Heart left ventricle (tissue), 16 donors: ENCODE measurements at places on chromosomes 11 and 22.

- peak; percentile 79 for DNase-seq
Observed at GRCh38 chr22:23106906-23107367, 34.9 kb downstream of the RSPH14 start.

- peak; percentile 76 for DNase-seq
Observed at GRCh38 chr11:44538375-44539054, 26.9 kb upstream of the CD82 start.

DNA sequence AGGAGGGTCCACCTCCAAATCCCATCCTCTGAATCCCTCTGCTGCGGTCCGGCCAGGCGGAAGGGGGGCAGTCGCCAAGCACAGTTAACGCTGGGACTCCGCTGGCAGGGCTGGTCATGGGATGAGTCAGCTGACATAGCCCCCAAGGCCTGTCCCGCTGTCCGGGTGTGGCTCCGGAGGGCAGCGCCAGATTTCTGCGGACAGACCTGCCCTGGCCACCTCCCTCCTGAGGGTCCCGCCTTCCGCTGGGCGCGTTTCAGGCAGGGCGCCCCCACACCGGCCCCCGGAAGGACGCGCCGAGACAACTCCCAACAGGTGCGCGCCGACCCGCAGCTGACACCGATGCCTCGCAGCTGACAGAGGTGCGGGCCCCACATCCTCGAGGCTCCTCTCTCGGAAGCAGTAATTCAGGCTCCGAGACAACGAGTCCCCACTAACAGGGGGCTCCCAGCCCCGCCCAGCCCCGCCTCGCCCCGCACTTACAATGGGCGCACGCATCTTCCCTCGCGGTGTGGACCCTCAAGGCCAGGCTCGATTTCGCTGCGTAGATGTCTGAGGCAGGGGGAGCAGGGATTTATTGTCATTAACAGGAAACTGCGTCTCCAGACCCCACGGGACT, 607 bp downstream of the PLAAT3 start:
- peak; percentile 66 for DNase-seq

GRCh38 chr11:120392314-120392713, 56.1 kb downstream of the ARHGEF12 start:
- no peak for DNase-seq
